ENCODE measurements at places on chromosomes 2 and 18.
A peak's percentile ranks its signal among the peaks of the same experiment; 100 is the strongest.

- DNase-seq = no peak
Observed at GRCh38 chr2:182866095-182866460, 359 bp downstream of the FRZB start.

- no peak for DNase-seq
Observed at GRCh38 chr18:59052965-59053820, 86.5 kb upstream of the SEC11C start.

- no peak for DNase-seq
Observed at GRCh38 chr2:18544171-18544570, 16.3 kb downstream of the RDH14 start.

GRCh38 chr18:13422541-13423147 lies 204.1 kb downstream of the LDLRAD4 start:
- DNase-seq = no peak

DNA sequence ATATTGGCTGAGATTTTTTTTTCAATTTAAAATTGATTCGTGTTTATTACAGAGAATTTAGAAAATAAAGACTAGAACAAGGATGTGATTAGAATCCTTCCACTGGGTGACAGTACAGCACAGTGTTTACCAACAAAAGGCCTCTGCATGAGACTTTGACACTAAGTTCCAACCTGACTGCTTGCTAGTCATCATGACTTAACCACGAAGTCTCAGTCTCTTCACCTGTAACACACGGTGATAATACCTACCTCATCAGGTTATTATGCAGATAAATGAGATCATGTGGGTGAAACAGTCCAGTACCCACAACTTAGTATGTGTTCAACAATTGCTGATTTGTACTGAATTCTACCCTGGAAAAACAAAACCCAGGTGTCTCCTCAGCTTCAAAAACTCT lies 151.2 kb downstream of the STK39 start:
- DNase-seq = no peak

DNA sequence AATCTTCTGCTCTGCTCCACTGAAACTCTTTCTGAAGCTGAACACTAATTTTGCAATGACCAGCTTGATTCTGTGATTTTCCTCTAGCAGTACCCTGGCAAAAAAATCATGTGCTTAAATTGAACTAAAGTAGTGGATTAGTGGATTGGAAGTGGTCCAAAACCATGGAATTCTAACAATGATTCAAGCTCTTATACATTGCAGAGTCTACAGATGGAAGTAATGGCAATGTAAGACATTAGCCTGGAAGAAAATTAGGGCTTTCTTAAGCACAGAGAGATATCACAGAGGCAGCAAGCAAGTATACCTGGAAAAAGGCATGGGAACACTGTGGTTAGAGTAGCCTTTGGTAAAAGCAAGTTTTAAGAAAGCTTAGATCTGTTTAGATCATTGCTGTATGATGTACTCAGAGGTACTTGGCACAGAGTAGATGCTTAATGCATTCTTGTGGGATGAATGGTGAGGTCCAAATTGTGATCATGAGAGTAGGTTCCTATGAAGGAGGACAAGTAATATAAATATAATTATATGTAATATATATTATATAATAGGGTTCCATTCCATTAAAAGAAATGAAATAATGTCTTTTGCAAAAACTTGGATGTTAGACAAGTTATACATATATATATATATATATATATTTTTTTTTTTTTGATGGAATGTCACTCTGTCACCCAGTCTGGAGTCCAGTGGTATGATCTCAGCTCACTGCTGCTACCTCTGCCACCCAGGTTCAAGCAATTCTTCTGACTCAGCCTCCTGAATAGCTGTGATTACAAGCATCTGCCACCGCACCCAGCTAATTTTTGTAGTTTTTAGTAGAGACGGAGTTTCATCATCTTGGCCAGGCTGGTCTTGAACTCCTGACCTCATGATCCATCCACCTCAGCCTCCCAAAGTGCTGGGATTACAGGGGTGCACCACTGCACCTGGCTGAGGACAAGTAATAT lies 172.2 kb upstream of the SCN7A start:
- DNase-seq = no peak

GRCh38 chr2:28594000-28594331 lies 98.1 kb downstream of the PLB1 start:
- no peak for DNase-seq

DNA sequence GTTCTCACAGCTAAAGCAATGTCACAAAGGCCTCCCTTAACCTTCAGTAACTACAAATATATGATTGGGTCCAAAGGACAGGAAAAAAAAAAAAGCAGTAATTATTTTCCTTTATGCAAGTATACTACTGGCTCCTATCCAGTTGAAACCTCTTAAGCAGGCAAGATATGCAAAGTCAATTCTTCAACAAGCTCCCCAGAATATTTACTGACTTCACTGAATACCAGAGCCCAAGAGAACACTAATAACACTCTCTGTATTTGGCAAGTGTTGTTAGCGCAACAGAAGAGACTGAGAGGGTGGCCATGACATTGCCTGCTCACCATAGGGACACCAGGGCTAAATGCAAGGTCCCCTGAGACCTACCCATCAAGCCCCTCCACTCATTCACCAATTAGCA lies 74.5 kb downstream of the AP1S3 start:
- DNase-seq = no peak

DNA sequence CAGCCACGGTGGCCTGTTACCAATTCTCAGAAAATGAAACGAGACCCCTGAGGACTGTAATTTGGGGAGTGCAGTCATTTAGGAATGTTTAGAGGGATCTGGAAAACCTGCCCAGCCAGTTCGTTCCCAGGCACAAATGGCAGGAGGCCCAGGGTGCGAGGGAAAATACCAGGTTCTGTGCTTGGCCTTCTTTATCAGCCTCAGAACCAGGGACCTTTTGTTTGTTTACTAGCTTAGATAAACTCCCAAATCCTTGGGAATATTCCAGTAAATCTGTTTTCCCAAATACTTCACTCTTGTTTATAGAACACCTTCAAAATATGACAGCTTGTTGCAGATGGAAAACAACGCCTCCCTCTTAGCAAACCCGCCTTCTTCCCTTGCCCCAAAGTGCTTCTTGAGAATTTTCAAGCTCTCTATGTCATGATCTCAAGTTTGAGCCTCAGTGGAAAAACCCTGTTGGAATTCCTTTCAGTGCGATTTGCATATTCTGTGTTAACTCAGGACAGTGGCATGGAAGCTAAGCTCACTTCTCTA lies 400.3 kb upstream of the SMIM21 start:
- DNase-seq = no peak

DNA sequence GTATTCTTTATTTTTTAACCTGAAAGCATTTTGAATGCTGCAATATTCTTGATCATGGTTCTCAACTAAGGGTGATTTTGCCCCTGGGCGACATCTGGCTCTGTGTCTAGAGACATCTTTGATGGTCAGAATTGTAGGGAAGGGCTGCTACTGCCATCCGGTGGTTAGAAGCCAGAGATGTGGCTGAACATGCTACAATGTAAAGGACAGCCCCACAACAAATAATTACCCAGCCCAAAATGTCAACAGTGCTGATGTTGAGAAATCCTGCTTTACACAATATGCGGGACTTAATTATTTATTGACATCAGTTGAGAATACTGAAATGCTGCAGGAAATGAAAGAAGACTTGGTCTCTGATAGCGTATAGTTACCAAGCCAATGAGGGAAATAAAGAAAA lies 37.5 kb upstream of the SERPINB2 start:
- peak; percentile 57 for DNase-seq

DNA sequence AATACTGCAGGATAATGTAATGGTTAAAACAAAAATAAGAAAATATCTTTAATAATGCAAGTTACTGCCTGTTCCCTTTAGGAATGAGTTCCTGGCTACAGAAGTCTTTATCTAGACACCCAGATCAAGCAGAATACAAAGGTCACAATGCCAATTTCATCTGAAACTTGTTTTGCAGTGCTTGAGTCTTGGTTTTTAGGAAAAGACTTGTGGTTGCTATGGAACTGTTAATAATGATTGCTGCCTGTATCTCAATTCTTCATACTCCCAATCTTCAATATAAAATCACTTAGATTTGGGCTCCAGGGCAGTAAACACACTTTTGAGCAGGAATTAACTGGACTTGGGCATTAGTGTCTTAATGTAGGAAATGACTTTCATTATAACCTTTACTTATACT lies 14.2 kb downstream of the CAVIN2 start:
- no peak for DNase-seq

GRCh38 chr2:240131941-240132650 lies 4.0 kb downstream of the COPS9 start:
- DNase-seq = no peak

GRCh38 chr2:12776521-12776961 lies 59.8 kb downstream of the TRIB2 start:
- no peak for DNase-seq

GRCh38 chr2:215611609-215612386 lies 175.9 kb upstream of the FN1 start:
- DNase-seq = peak; percentile 56

DNA sequence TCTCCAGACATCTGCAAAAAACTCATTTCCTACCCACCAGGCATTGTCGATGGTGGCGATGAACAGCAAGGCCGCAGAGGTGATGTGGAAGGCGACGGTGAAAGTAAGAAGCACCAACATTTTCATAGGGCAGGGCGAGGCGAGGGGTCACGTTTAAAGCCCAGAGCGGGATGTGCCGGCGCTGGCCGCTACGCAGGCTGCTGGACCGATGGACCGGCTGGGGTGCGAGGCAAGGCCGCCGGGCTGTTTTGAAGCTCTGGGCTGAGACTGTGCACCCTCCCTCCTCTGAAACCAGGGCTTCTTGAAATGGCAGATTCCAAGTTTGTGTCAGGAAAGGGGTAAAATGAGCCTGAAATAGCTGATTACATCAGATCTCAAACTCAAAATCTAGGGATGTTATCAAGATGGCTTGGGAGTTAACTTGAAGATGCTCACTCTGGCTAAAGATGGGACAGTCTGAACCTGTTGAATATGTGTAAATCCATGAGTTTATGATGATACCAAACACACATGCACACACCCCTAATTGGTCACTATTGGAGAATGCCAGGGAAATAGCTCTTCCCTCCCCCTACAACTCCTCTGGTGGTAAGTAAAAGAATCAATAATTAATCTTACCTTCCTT lies 31.6 kb upstream of the GAREM2 start:
- DNase-seq = no peak

DNA sequence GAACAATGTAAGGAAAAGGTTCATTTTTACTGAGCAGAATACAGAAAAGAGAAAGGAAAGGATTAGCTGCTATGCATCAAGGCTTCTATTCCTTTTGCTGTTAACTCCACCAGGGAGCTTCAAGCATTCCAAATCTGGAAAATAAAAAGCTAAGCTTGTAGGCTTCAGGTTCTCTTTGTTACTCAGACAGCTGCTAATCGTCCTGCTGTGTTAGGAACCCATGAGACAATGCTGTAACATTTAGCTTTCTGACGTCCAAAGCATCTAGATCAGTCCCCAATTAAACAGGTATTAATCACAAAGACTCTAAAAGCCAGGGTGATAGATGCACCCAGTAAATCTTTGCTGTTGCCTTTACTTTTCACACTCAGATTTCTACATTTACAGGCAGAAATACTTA lies 103.8 kb downstream of the EPHA4 start:
- no peak for DNase-seq

DNA sequence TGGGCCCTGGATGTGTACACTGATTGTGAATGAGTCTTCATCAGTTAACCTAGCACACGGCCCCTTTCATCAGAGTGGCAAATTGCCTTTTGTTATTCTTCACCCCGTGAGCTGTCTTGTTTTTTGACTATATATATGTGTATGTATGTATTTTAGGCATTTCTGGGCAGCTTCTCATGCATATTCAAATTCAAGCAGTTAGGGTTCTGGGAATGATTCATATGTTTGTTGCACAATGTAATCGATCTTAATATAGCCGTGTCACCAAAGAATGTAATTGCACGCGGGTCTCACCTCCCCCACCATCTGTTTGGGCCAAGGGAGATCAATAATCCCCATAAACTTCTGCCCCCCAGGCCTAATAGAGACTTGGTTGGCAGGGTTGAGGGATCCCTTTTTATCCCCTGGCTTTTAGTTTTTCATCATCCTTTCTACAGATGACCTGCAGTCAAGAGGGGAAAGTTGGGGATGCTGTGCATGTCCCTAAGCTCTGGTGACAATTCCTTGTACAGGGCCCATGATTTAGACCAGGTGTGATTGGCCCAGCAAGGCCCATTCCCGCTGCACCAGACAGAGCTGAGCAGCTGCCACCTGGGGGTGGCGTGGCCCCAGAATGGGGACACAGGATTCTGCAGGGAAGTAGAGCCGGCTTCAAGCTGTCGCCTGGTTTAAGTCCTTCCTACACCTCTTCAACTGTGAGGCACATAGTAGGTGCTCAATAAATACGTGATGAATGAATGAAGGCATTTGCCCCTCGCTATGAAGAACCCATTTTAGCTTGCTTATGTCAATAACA lies 19.2 kb downstream of the KCNF1 start:
- DNase-seq = no peak

DNA sequence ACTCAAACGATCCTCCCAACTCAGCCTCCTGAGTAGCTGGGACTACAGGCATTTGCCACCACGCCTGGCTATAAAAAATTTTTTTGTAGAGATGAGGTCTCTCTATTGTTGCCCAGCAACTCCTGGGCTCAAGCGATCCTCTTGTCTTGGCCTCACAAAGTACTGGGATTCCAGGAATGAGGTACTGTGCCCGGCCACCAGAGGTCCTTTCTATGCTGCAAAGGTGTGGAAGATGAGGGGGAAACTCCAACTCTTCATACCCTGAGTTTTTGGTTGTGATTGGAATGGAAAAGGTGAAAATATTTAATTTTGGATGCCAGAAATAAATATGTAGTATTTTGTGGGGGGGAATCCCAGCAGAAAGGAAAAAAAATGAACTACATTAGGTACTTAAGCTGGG lies 36.0 kb downstream of the MRPL33 start:
- DNase-seq = no peak

- DNase-seq = peak; percentile 12
Observed at GRCh38 chr2:236785611-236786057, 216.0 kb downstream of the ACKR3 start.

DNA sequence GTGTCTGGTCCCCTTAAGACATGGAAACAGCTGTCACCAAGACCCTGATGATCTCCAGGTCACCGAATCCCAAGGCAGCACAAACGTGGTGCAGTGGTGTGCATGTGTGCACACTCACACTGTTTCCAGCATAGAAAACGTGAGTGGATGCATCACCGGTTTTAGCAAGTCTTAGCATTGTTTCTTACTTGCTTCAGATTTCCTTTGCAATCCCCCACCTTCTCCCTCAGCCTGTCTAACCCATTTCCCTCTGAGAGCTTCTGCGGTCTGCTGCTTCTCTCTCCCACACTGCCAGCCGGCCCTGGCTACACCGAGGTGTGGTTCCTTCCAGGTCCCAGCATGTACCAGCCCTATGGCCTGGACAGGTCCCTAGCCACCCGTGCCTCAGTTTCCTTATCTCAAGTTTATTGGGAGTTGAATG lies 343.4 kb upstream of the HS6ST1 start:
- DNase-seq = no peak

Data from inflammatory macrophage (primary cell).